ENCODE measurements at places on chromosomes 7 and 10. TPM values are rescaled to one million over a fixed set of nuclear protein-coding genes. Genes with fewer than 3 reads are reported as not detected.

The TLL2 gene
- polyA plus RNA-seq = 0.06 TPM

The SH2D4B gene
- not detected for polyA plus RNA-seq

The RABGEF1 gene
- 7.4 TPM for polyA plus RNA-seq

The PKD2L1 gene
- 0.06 TPM for polyA plus RNA-seq

DNA sequence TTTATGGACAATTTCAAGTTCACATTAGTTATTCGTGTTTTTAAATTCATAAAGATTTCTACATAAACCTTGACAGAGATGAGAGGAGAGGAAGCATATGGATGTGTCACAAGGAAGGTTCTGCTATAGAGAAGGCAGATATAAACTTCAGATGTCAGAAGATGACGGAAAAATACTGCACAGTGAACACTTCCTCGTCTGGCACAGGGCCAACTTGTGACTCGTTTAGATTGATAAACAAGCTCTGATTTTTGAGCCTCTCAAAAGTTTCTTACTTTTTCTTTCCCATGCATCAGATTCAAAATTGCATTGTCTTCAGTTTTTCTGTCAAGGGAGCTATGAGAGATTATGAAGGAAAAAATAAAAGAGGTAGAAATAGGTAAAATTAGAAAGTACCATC is 156.4 kb upstream of the MINDY3 start:
- DNase-seq = no peak

GRCh38 chr10:76309070-76309469 is 877.6 kb downstream of the LRMDA start:
- DNase-seq = no peak

- DNase-seq = no peak
Measured at GRCh38 chr7:67875558-67875957, 878.9 kb downstream of the TYW1 start.

DNA sequence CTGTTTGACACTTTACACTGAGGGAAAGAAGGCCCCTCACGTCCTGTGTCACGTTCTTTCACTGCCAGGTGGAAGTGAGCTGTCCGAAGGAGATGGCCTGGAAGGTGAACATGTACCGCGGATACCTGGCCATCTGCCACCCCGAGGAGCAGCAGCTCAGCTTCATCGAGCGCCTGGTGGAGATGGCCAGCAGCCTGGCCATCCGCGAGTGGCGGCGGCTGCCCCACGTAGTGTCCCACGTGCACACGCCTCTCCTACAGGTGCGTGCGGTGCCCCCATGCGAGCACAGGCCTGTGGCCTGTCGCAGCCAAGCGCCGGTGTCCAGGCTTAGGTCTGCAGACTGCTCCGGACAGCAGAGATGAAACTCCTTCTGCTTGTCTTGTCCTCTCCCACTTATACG is 103.4 kb downstream of the TRRAP start:
- no peak for DNase-seq

GRCh38 chr10:19917751-19918478 is 101.7 kb downstream of the PLXDC2 start:
- no peak for DNase-seq

DNA sequence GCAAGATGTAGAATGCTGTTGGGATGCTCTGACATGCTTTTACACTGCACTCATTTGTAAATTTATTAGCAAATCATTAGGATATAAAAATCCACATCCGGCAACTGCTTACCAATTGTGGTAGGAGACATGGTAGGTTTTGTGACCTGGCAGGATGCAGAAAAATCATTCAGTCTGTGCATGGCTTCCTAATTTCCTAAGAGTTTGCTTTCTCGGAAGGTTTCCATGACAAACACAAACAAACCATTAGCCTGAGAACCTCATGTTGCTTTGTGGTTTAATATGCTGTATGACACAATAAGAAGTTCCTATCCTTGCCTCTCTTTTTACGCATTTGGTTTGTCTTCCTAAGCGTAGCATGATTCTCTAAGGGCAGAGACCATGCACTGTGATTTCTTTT is 14.7 kb upstream of the LMBR1 start:
- DNase-seq = no peak

All from liver (tissue), 10 donors.